ENCODE measurements at places on chromosomes 2 and 18. TPM values are rescaled to one million over a fixed set of nuclear protein-coding genes. Genes with fewer than 3 reads are reported as not detected.

The GPR45 gene
- 0.09 TPM for polyA plus RNA-seq

The ZNF892 gene
- 4.4 TPM for polyA plus RNA-seq

The NT5DC4 gene
- 1.4 TPM for polyA plus RNA-seq

The CASP10 gene
- polyA plus RNA-seq = 10.1 TPM

The KIF3C gene
- 19.1 TPM for polyA plus RNA-seq

The TDRD15 gene
- 0.04 TPM for polyA plus RNA-seq

The TCF4 gene
- polyA plus RNA-seq = 67.2 TPM

GRCh38 chr2:129872446-129872845 is 107.0 kb upstream of the RAB6C start:
- no peak for DNase-seq

GRCh38 chr2:153134725-153135124 is 343.8 kb downstream of the RPRM start:
- no peak for DNase-seq

DNA sequence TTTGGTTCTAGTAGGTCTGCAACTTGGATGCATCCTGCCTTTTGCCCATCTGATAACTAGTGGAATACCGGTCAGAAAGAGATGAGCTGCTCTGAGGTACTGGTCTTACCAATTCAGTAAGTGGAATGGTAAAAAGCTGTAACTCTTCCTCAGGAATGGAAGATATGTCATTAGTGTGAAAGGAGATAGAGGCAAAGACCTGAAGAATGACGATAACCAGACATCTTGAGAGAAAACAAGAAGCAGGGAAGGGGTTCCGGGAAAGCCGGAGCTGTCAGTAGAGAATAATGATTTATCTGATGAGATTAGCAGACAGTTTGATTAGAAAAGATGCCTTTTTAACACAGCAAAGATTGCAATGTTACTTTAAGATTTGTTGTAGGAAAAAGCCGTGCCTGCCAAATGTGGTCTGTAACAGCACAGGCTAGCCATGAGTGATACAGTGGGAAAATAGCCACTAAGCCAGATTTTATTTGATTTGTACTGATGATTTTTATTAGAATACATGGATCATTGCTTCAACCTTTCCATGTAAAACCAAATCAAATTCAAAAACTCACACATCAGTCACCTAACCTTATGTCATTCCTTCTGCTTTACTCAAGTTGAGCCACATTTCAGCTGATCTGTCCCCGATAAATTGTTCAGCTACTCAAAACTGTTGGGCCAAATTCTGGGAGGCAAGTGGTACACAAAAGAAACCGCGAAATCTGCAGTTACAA is 110.0 kb downstream of the TCF4 start:
- DNase-seq = no peak

DNA sequence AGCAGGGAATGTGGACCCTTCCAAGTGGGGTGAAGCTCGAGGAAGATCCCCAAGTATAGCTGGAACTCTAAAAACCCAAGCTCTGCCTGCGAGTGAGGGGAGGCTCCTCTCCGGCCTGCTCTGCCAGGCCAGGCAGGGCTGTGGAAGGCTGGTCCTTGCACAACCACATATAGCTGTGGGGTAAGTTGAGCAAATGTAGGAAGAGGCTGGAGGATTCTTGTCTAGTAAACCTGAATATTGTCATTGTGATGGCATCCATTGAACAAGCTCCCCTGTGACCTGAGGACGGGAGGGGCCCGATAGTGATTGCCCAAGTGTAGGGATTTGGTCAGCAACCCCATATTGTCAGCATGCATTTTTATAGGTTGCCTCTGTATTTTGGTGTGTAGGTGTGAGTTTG is 103.0 kb downstream of the ACKR3 start:
- DNase-seq = no peak

DNA sequence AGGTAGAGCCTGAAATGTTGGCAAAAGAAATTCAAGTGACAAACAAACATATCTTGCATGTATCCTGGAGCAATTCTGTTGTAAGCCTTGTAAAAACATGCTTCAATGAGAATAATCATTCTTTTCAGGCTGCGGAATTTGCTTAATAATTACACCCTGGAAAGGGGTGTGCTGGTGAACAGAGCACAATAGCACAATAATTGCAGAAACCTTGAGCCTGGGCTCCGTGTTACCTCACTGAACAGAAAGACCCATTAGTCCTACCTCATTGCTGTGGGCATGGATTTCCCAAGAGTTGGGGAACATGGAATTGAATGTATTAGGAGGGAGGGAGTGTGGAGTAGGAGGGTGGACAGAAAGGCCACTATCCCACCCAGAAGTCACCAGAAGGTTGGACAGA is 168.0 kb upstream of the ALKAL2 start:
- DNase-seq = no peak

DNA sequence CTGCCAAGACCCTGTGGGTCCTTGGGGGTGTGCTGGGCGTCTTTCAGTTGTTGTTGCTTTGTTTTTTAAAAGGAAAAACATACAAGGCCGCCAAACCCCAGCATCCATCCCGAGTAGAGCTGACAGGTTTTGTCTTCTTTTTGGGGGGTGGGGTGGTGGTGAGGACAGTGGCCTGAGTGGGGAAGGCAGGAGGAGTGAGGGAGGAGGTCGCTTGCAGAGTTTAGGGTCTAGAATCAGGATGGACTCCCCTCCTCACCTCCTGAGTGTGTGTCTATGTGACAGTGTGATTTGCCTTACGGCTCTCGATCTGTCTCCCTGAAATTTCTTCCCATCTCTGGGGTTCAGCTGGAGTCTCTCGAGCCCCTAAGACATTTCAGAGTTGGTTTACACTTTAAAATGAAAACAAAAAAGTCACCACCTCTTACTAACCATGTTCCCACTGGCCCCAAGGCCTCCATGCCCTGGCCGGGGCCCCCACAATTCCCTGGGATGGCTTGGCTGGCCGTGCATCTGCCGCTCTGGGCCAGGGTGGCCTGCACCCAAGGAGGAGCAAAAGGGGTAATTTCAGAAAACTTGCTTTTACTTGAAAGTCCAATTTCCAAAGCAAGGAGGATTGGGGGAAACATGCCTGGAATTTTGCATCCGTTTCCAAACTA is 5.0 kb downstream of the SIX3 start:
- no peak for DNase-seq

DNA sequence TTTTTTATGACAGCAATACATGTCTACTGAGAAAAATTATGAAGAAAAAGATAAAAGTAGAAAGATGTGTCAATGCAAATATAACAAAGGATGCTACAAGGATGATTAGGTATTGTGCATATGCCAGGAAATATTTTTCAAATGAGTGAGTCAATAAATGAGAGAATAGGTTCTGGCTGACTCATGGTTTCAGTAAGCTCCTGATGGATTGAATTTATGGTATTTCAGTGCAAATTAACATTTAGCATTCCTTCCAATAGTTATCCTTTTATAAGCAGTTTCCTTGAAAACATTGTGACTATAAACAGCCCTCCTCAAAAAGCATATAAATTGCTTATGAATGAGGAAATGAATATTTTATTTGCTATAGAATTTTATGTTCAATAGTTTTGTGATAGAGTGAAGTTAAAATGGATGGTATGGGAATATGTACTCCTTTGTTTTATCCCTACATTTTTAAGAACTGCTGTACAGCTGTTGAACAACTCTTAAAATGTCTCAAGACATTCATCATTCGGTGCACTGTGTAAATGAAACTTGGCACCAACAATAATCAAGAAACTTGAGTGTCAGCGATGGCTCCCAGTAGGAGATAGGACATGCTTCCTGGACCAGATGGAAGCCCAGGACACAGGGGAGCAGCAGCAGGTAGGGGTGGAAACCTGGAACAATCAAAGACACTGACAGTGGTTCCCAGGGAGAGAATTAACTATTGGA is 144.7 kb downstream of the PMAIP1 start:
- DNase-seq = no peak

- no peak for DNase-seq
Measured at GRCh38 chr2:235976956-235977355, 191.2 kb downstream of the GBX2 start.

DNA sequence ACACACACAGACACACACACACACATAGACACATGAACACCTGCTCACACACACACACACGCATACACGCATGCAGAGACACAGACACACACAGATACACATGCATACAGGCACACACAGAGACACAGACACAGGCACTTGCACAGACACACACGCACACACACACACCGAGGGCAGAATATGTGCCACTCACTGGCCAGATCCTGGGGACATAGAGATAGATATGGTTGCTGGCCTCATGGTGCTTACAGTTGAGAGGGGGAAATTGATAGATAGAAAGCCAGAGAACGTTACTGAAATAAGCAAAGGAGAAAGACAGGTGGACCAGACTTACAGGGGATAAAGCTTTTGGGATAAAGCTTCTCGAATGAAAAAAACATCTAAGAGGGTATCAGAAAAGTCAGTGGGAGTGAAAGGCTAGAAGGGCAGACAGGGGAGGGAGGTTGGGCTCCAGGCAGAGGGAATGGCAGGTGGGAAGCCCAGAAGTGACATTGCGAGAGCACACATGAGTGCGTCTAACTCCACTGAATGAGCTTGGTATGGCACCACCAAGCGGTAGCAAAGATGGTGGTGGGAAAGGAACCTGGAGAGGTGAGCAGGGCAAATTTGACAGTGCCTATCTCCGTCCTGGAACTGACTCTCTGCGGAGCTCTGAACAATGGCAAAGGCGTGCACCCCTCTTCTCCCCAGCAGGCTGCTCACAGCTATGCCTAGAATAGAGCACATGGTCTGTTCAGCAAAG is 390.1 kb upstream of the TRIB2 start:
- DNase-seq = peak; percentile 12

GRCh38 chr2:231764760-231765159 is 16.3 kb downstream of the PDE6D start:
- DNase-seq = no peak

GRCh38 chr2:236286873-236287545 is 22.8 kb upstream of the ASB18 start:
- no peak for DNase-seq

DNA sequence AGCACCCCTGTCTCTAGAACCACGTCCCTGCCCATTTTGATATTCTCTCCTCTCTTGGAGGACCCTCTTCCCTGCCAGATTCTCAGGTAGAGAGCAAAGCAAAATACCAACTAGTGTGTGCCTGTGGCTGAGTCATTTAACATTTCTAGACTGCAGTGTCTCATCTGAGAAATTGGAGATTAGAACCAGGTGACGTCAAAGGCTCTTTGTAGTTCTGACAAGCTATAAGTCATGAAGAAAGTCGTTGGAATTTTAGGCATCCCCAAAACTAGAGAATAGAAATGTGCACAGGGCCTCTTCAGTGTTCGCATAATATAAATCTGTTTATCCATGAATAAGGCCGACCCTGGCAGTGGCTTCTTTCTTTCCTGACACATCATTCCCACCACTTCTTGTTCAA is 74.4 kb upstream of the TANC1 start:
- no peak for DNase-seq

DNA sequence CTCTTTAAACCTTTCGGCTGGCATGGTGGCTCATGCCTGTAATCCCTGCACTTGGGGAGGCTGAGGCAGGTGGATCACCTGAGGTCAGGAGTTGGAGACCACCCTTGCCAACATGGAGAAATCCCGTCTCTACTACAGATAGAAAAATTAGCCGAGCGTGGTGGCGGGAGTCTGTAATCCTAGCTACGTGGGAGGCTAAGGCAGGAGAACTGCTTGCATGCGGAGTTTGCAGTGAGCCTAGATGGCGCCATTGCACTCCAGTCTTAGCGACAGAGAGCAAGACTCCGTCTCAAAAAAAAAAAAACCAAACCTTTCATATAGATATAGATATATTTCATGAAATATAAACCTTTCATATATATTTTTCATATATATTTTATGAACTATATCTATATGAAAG is 864.7 kb downstream of the TRIB2 start:
- no peak for DNase-seq

GRCh38 chr2:166870346-166870745 is 17.9 kb upstream of the XIRP2 start:
- DNase-seq = no peak

DNA sequence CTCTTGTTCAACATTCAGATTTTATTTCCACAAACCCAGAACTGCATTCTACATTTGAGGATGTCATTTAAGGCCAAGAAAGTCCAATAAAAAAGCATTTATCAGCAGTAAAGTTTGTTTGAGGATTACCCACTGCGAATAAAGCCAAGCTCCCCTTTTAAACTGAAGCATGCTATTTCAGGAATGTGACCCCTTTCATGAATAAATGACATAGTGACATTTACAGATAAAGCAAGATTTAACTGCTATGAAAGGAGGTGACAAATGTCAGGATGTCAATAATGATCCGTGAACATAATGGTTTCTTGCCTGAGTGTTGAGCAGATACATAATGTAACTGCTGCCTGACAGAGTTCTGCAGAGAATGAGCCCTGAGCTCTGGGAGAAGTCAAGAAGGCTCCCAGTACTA is 146.3 kb downstream of the TDRD15 start:
- no peak for DNase-seq

Measured in renal pelvis (tissue), 12 donors.